Esophagus squamous epithelium (tissue), 5 donors: ENCODE measurements at places on chromosomes 1 and 21. TPM values are rescaled to one million over a fixed set of nuclear protein-coding genes. Genes with fewer than 3 reads are reported as not detected.

- DNase-seq, result no peak
Observed at GRCh38 chr1:158020886-158021620, 27.6 kb downstream of the KIRREL1 start.

DNA sequence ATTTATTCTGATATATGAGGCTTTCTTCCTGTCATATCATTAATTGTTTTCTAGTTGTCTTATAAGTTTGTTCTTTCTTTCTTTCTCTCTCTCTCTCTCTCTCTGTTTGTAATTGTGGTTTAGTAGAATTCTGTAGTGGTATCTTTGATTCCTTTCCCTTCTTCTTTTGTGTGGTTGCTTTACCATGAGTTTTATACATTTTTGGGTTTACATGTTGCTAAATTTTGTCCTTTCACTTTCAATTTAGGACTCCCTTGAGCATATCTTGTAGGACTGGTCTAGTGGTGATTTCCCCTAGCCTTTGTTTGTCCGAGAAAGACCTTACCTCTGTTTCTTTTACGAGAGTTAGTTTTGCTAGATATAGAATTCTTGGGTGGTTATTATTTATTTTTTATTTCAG, 162.3 kb upstream of the CHRM3 start:
- no peak for DNase-seq

DNA sequence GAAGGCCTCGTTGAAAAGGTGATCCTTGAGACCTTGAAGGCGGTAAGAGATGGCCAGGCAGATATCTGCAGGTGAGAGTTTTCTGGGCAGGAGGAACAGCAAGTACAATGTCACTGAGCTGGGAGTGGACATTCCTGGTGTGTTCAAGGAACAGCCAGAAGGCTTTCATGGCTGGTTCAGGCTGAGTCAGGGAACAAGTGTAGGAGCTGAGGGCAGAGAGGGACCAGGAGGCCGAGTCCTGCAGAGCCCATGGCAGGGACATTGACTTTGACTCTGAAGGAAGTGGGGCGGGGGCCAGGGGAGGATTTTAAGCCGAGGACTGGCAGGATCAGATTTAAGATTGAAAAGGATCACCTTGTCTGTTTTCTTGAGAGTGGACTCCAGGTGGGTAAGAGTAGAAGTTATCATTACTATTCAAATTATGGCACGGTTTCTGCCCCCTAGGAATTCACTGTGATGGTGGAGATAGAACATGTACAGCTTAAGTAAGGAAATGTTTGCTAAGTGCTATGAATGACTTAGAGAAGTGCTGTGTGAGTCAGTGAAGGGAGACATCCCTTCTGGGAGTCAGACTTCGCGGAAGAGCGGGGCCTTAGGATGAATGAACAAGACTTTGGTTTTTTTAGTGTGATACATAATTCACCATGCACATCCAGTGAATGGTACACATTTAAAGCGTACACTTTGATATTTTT, 202.3 kb downstream of the KIF26B start:
- DNase-seq, result no peak

Gene ADGRL4
- total RNA-seq, result 21.2 TPM

Gene CCDC24
- total RNA-seq, result 4.6 TPM

Gene CFHR1
- not detected for total RNA-seq

Gene ERG
- 8.8 TPM for total RNA-seq

Gene ALG14
- total RNA-seq, result 0.70 TPM
